ENCODE measurements at places on chromosomes 4 and X. TPM values are rescaled to one million over a fixed set of nuclear protein-coding genes. Genes with fewer than 3 reads are reported as not detected.

The ADGRL3 gene
- 13.8 TPM for polyA plus RNA-seq

DNA sequence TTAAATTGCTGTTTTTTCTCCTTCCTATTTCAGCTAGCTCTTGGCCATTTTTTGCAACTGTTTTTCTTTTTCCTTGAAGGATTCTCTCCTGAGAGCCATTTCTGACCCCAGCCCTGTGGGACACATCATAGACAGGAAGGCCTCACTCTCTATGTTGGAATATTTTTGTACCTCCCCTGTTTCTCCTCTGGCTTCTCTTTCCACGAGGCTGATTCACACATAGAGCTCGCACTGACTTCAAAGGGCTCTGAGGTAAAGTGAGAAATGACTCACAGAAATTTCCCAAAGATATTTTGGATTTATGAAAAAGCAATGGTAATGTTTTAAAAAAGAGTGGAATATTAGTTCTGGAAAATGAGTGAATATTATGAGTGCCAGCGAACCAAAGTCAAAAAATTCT, 181.7 kb upstream of the IGFBP7 start:
- peak; percentile 10 for DNase-seq

DNA sequence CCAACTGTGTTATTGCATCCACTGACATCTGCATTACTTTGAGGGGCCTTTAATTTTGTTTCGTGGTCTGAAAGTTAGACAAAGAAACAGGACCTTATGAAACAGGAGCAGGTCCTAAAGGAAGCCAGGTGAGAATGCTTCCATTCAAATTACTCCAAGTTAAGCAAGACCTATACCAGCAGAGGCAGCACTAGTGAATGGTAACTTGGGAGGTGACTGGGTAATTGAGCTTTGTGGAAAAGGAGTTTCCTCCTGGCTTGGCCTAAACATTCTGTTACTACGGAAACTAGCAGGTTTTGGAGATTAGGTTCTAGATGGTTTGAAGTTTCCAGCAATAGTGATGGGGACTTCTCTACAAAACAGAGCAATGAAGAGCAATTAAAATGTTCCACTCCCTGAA, 173.5 kb downstream of the NKX6-1 start:
- DNase-seq, result no peak

- no peak for DNase-seq
Observed at GRCh38 chr4:7238300-7238960, 46.1 kb downstream of the SORCS2 start.

The UNC5C gene
- polyA plus RNA-seq, result 0.53 TPM

The CENPI gene
- polyA plus RNA-seq, result 3.5 TPM

- DNase-seq, result no peak
Observed at GRCh38 chr4:186749611-186750281, 26.1 kb upstream of the FAT1 start.

DNA sequence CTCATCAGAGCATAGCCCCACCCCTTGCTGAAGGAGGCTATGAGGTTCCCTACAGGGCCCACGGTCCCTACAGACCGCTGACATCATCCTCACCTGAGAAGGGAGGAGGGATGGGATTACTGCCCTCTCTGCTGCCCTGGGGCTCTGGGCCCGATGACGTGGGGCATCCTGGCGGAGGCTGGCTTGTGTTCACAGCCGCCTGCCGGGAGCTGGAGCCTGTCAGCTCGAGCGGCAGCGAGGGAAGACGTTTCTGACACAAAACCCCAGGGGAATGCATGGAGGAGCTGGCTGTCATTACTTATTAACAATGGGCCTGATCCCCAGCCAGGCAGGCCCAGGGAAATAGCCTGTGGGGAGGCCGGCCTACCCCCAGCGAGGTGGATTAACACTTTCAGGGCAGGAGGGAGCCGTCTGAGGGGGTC, 106.6 kb upstream of the ATP6AP2 start:
- no peak for DNase-seq

GRCh38 chrX:119942173-119942819, 1.3 kb downstream of the NKAP start:
- no peak for DNase-seq

The UGT2B17 gene
- not detected for polyA plus RNA-seq

DNA sequence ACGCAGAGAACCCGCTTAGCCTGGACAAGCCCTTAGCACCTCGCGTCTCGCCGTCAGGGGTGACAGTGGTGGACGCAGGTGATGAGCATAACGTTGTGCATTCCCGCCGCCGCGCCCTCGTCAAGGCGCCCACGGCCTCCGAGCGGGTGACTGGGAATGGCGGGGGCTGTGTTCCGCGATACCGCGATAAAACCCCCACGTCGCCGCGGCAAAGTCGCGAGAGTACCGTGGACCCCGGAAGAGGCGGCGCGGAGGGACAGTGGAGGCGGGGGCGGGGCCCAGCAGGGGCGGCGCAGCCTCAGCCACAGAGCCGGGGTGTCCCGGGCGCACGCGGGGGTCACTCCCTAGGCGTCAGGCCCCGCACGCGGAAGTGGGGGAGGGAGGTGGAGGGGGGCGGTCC, 53.8 kb downstream of the ZFYVE28 start:
- peak; percentile 63 for DNase-seq

The CYBB gene
- polyA plus RNA-seq, result 16.2 TPM

The GAGE12F gene
- polyA plus RNA-seq, result not detected

GRCh38 chr4:48931459-48931858, 24.9 kb upstream of the OCIAD2 start:
- DNase-seq, result no peak

The GRIA2 gene
- polyA plus RNA-seq, result 4.2 TPM

The SHROOM4 gene
- 6.3 TPM for polyA plus RNA-seq

- DNase-seq, result no peak
Observed at GRCh38 chrX:142977128-142977914, 48.4 kb upstream of the SPANXN4 start.

DNA sequence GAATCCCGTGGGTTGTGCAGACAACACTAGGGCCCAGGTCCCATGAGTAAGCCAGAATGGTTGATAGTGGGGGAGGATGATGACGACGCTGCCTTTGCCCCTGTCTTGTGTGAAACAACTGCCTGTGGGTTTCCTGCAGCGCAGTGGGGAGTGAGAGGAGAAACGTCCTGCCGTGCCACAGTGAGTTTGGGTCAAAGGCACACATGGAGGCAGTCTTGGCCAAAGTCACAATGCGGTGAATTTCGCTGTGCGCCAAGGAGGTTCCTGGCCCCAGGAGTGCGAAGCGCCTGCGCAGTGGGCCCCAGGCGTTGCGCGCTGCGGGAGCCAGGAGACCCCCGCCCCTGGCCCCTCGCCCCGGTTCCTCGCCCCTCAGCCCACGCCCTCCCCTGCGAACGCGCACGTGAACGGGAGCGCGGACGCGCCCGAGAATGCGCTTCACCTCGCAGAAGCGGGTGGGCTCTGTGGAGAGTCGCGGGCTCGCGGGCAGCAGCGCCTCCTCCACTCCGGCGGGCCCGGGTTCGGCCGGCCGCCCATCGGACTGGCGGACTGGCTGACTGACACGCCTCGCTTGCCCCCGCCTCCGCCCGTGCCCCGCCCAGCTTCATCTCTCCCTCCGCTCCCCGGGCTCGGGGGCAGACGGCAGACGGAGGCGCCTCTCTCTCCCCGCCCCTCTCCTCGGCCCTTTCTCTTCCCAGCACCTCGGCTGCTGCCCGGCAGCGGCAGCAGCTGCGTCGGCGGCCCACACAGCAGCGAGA, at the start of gene NUDT10:
Gene NUDT10 (plus strand): TSS at position 635 of the 755 bp plus-strand sequence. CDS start 144 bp downstream, outside the sequence.
- DNase-seq, result peak; percentile 74

DNA sequence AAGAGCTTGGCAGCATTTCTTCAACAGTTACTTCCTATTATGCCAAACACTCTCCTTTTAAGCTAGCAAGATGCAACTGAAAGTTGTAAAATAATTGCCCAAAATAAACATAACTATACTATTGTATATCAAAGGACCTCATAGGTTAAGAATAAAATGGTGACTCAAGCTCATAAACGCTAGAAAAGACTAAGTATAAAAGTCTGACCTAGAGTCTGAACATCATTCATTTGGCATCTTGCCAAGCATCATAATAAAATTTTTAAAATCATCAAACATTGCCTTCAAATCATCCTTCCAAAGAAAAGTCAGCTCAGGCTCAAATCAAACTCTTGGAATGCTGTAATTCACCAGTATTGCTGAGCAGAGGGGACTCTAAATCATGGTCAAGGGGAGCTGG, 281.2 kb downstream of the QDPR start:
- DNase-seq, result no peak

DNA sequence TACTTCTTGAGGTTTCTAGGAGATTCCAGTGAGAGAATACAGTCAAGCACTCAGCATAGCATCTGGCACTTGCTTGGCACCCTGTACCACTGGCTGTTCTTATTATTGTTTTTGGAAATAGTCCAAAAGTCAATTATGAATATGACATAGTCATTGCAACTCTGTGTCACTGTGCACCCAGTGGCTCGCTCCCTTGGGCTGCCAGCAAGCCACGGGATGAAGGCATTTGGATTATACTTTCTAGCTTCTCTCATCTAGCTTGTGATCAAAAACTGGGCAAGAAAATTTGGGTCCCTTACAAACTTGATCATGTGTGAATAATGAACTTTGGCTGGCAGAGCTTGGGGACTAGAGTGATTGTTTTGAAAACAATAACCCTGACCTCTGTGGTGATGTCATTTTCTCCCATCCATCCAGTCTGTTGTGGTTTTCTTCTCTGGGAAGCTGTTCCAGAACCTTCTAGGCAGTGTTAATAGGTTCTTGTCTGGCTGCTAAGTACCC, 32.7 kb upstream of the LIMCH1 start:
- no peak for DNase-seq

- no peak for DNase-seq
Observed at GRCh38 chrX:97389761-97390192, 506.1 kb downstream of the RPA4 start.

DNA sequence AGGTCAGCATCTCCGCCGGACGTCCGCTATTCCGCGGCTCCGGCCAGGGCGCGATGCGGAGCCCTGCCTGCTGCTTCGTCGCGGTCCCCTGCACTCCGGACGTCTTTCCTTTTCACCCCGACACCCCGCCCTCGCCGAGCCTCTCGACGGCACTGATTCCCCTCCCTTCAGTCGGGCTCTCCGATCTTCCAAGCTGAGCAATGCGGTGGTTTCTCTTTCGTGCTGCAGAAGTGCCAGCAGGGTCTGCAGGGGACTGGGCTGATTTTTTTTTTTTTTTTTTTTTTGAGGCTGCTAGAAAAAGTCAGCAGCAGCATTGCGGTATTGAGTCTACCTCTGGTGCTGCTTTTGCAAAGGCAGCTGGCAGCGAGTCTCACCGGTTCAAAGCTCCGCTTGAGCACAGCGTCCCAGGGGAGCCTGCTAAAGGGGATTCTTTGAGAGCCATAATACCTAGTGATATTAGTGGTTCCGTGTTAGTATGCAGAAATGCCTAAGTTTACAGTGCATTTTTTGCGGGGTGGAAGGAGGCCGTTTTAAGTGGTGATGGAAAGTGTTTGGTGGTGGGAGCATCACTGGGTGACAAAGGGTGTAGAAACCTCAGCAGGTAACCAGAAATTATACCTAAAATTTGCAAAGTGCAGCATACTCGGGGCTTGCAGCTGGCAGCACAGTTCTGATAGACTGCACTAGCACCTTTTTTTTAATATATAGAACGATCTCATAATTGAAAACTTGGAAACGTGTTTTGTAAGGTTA, 969 bp downstream of the STIM2 start:
- peak; percentile 88 for DNase-seq

The CRMP1 gene
- polyA plus RNA-seq, result 22.5 TPM

DNA sequence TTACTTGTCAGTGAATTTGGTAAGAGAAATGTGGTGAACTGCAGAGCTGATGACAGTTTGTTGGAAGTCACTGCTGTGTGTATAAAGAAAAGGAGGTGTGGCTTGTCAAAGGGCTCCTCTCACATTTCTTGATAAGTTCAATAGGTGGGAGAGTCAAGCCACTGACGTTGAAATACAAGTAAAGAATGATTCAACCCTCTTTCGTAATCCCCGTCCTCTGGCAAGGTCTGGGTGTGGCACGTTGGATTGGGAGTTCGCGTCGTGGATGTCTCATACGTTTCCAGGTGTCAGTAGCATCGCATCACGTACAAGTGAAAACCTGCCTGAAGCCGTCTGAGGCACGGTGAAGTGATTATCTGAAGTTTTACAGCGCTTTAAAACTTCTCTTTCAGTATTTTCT, 76.4 kb downstream of the EGF start:
- no peak for DNase-seq

DNA sequence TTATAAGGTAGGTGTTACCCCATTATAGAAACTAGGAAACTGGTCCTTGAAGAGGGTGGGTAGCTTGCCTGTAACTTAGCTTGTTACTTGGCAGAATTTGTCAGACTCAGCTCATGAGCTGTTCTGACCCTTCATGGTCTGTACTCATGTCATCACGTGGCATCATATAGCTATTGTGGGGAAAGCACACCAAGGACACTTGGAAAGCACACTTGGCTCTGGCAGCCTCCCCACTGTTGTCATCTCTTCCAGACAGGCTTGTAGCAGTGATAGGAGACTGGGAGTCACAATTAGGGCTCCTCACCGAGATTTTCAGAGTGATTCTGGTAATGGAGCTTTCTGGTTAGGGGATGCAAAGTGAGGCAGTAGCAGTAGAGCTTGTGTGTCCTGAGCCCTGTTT, 30.4 kb downstream of the ADH5 start:
- DNase-seq, result no peak

The MOB1B gene
- polyA plus RNA-seq, result 47.5 TPM

The ZNF41 gene
- 7.1 TPM for polyA plus RNA-seq

DNA sequence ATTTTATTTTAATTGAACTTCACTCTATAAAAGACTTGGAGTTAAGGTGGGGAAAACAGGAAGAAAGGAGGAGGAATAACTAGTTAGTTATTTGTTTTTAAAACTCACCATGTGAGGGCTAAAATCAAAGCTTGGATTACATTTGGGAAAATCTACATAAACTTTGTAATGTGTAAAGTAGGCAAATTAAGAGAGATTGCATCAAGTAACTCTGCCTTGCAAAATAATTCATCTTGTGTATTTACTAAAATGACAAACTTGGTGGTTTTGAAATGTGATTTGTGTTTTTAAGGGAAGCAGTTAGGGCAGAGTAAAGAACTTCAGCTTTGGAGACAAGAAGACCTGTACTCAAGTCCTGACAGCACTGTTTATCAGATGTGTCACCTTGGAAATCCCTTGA, 43.3 kb upstream of the RASSF6 start:
- no peak for DNase-seq

GRCh38 chr4:108350332-108350731, 181.6 kb upstream of the LEF1 start:
- no peak for DNase-seq

The CLDN2 gene
- polyA plus RNA-seq, result 7.6 TPM

GRCh38 chr4:38009421-38009820, 49.2 kb downstream of the PTTG2 start:
- no peak for DNase-seq

DNA sequence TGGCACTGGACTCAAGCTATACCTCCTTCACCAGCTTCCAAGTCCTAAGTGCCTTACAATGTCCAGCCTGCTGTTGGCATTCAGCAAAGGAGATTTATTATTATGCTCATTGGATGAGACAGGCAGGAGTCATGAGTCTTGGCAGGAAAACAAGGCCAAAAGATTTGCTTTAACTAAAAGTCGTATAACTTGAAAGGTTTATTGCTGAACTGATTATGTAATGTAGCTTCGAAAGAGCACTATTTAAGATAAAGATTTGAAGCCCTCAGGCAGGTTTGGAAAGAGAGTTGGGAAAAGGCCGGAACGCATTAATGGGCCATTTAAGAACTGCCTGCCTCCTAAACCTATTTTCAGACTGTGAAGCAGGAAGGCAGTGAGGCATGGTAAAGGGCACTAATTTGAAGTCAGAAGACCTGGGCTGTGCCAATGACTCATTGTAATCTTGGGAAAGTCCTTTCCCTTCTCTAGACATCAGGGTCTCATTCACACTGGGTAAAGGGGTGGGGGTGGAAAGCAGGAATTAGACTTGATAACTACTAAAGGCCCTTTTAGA, 280.5 kb upstream of the EDA2R start:
- DNase-seq, result no peak

All from muscle of leg (tissue), 16 donors.